GDM1 (cell line): ENCODE measurements at places on chromosomes 4 and X.

- no peak for DNase-seq
Measured at GRCh38 chrX:135168486-135168885, 2.7 kb downstream of the CT55 start.

GRCh38 chr4:11426731-11427120 lies 2.0 kb downstream of the HS3ST1 start:
- no peak for DNase-seq

DNA sequence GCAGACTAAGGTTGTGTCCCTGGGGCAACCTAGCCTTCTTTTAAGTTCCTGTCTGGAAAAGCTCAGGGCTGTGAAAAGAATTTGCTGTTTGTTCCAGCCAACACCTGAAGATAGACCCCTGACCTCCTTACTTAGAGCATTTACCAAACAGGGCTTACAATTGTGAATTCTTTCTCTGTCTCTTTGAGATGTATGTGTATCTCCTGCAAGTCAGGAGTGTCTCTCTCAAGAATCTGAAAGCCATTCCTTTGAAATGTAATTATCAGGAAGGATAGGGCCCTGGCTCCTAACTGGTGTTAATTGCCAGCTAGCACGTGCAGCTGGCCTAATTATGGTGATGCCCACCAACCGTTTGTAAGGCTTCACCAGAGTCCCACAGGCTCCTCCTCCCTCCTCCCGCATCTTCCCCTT lies 18.2 kb downstream of the CCNG2 start:
- DNase-seq = no peak

DNA sequence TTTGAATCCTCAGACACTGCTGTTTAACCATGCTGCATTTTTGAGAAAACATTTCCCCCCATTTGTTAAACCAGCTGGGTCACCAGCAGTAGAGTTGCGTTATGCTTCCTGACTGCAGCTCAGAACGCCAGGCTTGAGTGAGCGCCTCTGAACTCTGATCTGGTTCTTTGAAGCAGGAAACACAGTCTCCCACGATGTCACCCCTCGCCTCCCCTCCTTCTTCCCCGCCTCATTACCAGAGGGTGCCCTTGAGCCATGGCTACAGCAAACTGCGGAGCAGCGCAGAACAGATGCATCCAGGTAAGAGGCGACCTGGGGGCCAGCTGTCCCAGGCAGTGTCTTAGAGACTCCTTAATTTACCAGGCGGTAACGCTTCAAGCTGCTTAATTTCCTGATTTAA lies 78.4 kb downstream of the REPS2 start:
- no peak for DNase-seq

DNA sequence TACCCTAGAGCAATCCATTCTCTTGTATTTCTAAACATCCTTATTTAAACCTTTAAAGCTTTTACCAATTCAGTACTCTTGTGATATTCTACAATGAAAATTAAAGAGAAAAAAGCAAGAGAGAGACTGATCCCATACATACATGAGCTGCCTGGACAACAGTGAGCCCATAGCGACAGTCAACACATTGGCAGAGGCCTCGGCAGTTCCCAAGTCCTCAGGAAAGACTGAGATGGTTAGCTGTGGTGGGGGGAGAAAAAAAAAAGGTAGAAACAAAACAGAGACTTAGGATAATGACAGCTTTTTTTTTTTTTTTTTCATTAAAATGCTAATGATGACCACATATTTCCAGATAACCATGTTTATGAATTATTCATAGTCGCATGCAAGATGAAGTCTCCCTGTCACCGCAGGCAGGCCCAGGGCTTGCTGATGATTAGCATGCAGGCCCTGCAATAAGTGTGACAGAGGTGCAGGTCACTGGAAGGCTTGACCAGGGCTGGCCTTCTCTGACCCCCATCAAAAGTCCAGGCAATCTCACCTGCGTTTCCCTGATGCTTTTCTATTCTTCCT lies 148.8 kb downstream of the APBB2 start:
- no peak for DNase-seq

GRCh38 chr4:78876568-78877320 lies 62.5 kb downstream of the PAQR3 start:
- no peak for DNase-seq

DNA sequence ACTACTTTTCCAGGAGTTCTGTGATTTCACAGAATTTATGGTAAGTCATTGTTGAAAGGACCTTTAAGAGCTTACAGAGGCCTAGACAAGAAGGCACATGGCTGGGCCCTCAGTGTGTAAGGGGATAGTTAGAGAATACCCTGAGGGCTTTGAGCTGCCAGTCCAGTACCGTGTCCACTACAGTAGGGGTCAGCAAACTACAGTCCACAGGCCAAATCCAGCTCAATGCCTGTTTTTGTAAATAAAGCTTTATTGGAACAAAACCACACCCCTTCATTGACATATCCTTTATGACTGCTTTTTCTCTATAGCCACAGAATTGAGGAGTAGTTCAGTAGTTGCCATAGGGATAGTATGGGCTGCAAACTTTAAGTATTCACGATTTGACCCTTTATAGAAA lies 176.2 kb downstream of the MID1 start:
- DNase-seq = no peak

GRCh38 chr4:5881340-5881739 lies 11.5 kb downstream of the CRMP1 start:
- no peak for DNase-seq

DNA sequence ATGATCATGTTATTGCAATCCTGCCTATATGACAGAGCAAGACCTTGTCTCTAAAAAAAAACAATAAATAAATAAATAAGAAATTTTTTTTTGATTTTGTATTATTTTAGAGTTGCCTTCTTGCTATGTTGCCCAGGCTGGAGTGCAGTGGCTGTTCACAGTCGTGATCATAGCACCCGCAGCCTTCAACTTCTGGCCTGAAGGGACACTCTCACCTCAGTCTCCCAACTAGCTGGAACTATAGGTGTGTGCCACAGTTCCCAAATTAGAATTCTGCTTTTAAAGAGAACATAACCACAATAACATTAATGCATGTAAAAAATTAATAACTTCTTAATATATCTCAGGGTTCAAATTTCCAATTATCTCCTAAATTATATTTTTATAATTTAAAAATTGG lies 7.8 kb downstream of the YIPF6 start:
- DNase-seq = no peak

GRCh38 chr4:73990988-73991741 lies 3.2 kb upstream of the PPBP start:
- DNase-seq = no peak
